ENCODE measurements at places on chromosomes 7 and 10.

- no peak for DNase-seq
Measured at GRCh38 chr7:30989824-30990672, 26.3 kb downstream of the GHRHR start.

- no peak for DNase-seq
Measured at GRCh38 chr10:112680586-112680985, 233.6 kb downstream of the VTI1A start.

- no peak for DNase-seq
Measured at GRCh38 chr7:92639213-92639896, 49.2 kb upstream of the FAM133B start.

DNA sequence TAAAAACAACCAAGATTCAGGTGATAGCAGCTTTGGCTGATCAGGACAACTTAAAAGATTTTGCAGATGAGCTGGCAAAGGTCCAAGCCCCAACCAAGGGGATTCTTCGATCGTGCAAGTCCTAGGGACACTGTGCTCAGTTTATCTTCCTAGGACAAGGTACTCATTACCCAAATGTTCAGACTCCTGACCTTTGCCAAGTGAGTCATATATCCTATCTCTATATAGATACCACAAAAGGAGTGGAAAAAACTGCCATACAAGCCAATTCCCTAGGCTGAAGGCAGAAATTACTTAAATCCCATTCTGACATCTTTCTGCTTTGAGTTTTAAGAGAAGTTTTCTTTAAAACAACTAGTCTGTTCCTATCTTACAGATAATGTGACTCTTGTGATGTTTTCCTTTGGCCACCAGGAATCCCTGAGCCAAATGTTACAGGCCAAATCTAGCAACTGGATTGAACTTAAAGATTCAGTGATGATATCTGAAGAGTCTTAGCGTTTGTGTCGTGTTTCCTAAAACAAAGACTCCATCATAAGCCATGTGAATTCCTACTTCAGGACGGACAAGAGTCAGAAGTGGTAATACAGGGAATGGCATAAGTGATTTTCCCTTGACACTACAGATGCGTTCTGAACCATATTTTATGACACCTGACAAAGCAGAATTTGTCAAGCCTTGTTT lies 142.6 kb upstream of the ASAH2 start:
- no peak for DNase-seq

GRCh38 chr10:117948493-117948892 lies 98.2 kb downstream of the RAB11FIP2 start:
- no peak for DNase-seq

- DNase-seq = no peak
Measured at GRCh38 chr10:77498829-77499228, 138.8 kb downstream of the KCNMA1 start.

- DNase-seq = no peak
Measured at GRCh38 chr7:97845622-97846203, 26.5 kb downstream of the ASNS start.

- peak; percentile 40 for DNase-seq
Measured at GRCh38 chr10:124053971-124054370, 39.4 kb downstream of the CHST15 start.

- no peak for DNase-seq
Measured at GRCh38 chr10:77156406-77156879, 481.2 kb downstream of the KCNMA1 start.

DNA sequence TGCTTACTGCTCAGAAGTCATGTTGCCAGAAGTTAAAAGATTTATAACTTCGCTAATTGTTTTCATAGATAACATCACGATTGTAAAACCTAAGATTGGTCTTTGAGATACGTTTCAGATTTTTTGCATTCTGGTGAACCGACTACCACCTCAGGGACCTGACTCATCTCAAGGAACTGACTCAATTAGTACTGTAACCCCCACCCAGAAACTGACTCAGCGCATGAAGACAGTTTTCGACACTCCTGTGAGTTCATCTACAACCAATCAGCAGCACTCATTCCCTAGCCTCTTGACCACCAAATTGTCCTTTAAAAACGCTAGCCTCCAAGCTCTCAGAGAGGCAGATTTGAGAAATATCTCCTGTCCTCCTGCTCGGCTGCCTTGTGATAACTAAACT lies 72.3 kb downstream of the ELMO1 start:
- DNase-seq = no peak

DNA sequence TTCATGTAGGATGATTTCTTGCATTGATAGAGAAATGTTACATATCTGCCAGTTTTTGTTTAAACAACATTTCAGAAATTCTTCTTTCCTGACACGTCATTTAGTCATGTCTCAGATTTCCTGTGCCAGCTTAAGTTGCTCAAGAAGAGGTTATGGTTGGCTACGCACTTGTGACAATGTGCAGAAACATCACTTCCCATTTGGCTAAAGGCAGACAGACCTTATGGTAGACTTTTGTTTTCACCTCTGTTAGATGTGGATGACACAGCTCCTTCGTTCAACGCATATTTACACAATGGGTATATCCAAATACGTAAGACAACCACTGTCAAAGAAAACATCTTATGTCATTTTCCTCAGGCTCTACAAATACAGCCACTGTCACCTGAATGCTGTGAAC lies 125.8 kb downstream of the DOCK4 start:
- no peak for DNase-seq

- no peak for DNase-seq
Measured at GRCh38 chr10:133100706-133101415, 13.1 kb downstream of the ADGRA1 start.

DNA sequence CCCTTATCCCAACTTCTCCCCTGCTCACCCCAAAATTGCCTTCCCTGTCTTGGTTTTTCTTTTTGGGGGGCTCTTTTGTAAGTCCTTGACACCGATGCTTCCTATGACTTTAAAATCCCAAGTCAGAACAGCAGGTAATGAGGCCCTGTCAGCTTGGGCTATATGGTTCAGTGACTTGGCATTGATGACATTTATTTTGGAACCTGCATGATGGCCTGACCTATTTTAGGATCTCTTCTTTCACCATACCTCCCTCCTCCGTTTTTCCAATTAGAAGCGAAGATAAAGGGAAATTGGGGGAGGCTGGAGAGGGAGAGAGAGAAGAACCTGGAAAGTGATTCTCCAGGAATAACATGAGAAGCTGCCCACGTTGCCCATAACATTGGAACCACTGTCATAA lies 424.9 kb upstream of the AUTS2 start:
- no peak for DNase-seq

- DNase-seq = no peak
Measured at GRCh38 chr7:112012242-112012641, 194.0 kb downstream of the DOCK4 start.

- no peak for DNase-seq
Measured at GRCh38 chr7:44065431-44066110, at the start of gene PGAM2. TSS of gene PGAM2 (minus strand) at chr7:44065567. CDS start at chr7:44065529, 38 bp downstream.

DNA sequence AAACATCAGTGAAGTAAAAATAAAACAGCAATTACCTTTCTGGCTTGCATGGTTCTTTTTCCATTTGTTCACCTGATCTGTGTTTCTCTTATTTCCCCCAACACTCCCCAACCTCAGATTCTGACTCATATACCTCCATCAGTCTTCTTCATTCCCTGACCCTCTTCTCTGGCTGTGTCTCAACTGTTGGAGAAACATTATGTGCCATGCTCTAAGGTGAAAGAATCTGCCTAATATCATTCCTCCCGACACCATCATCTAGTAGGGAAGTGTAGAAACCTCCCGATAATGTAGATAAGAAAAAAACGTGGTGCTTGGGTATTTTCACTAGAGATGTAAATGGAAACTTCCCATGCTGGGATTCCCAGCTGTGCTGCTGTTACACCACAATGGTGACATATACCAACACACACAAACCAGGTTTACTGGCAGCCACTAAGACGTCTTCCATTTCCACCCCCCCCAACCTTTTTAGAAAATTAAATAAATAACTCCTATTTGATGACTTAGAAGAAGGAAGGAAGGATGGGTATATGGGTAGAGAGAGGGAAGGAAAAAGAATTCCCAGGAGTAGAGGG lies 63.4 kb downstream of the OSBPL3 start:
- no peak for DNase-seq

DNA sequence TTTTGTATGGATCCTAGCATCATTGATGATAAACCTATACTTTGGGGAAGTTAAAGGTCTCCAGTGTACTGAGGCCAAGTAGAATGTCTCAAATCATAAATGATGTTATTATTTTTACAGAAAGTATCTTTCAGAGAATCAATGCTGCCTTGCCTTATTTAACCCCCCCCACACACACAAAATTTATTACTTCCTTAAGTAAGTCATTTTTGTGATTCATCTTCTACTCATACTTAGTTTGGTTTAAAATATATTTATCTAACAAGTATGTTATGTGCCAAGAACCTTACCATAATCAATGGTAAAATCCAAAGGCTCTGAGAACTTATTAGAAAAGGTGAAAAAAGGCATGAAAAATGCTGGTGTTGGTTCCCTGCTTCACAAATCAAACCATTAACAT lies 18.8 kb upstream of the CLDN12 start:
- no peak for DNase-seq

DNA sequence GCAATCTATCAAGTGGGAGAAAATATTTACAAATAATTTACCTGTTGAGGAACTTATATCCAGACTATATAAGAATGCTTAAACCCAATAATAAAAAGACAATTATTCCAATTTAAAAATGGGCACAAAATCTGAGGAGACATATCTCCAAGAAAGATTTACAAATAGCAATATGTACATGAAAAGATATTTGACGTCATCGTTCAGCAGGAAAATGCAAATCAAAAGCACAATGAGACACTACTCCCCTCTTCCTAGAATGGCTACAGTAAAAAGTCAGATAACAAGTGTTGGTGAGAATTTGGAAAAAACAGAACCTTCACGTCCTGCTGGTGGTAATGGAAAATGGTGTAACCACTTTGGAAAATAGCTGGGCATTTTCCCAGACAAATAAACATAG lies 457.0 kb downstream of the DPP6 start:
- DNase-seq = no peak

GRCh38 chr7:114979388-114979787 lies 57.5 kb downstream of the MDFIC start:
- DNase-seq = peak; percentile 1

GRCh38 chr10:29240986-29241660 lies 47.7 kb upstream of the LYZL1 start:
- DNase-seq = no peak

- DNase-seq = no peak
Measured at GRCh38 chr7:138622841-138623240, 78.3 kb downstream of the SVOPL start.

DNA sequence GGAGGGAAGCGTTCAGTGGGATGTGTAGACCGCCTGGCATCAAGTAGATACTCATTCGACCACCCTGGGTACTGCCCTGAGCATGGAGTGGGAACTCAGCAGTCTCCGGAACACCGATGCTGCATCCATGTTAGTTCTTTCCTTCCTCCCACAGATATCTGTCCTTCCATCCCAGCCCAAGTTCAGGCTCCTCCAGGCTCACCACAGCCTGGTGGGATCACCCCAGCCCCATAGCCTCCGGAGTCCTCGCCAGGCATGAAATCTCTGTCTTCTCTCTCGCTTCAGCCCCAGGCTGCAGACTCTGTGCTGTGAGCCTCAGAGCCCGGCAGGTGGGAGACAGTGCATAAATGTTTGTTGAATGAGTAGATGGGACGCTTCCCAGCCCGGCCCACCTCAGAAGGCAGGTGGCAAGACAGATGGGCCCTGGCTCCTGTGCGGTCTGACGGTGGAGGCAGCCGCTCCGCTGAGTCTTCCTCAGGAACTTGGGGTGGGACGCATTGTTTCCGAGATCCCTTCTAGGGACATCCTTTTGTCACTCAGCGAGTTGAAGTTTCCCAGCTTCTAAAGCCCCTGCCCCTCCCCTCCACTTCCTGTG lies 42.9 kb downstream of the ELFN1 start:
- DNase-seq = no peak

GRCh38 chr7:79199266-79199665 lies 254.2 kb downstream of the MAGI2 start:
- DNase-seq = no peak

DNA sequence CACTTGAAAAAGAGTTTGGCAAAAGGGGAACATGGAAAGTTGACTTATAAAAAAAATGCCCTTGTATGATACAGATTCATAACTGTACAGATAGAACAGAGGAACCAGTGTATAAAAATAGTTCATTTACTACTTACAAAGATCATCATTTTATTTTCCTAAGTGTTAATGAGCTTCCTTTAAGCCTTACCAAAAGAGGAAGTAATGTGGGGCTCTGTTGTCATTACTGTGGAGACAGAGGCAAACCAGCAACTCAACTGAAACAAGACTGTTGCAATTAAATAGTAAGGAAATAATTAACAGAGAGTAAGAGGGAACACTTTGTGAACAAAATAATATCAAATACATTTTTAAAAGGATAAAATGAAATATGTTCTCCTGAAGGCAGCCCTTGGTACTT lies 526.2 kb upstream of the ADARB2 start:
- no peak for DNase-seq

DNA sequence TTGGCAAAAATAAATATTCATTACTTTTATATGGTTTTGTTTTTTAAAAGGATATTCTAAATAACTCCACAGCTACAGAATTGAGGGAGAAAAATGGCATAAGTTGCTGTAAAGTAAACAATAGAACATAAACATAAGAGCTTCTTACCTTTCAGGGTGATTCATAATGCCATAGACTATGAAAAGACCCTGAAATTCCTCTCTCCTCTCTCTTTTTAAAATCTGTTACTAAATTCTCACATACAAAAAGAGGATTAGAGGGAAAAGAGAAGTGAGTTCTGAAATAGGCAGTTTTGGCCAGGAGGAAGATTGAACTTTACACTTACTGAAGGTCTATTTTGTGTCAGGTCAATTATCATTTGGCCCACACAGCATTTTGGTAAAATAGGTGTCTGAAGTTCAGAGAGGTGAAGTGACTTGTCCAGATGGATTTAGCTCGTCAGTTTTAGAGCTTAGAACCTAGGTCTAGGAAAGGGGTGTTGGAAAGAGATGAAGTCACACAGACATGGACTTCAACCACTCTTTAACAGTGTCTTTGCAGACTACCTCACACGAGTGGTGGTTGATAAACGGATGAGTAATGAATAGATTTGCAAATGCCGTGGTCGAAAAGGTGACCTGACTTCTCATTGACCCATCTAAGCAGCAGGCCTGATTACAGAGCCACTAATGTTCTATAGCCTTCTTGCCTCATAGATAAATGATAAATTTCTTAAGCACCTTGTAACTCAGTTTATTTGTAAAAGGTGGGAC lies 190.6 kb upstream of the CCDC6 start:
- DNase-seq = no peak

- no peak for DNase-seq
Measured at GRCh38 chr7:143042159-143042789, 9.9 kb upstream of the OR6V1 start.

DNA sequence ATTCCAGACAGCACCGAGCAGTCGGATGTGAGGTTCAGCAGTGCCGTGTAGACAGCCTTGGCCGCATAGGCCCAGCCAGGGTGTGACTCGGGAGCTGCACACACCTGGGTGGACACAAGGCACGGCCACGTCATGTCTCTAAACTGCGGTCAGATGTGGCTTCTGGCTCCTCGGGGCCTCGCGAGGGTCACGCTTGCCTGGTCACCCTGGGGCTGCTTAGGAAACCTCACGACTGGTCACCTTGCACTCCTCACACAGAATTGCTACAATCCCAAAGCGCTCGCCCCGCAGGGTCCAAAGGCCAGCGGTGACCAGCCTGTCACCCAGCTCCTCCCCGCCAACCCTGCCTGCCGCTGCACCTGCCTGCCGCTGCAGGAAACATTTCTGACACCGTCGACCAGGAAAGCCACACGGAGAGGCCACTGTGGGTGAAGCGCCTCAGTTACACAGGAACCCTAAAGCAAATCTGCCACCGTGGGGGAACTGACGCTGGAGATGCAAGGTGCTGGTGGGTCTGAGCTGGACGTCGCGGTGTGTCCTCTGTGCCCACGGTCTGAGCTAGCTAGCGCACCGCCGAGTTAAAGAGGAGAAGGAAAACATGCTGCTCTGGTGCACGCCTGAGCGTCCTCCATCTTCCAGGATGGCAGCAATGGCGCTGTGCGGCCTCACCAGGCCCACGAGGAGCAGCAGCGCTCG lies 5.0 kb downstream of the GPER1 start:
- no peak for DNase-seq

Measured in 8988T (cell line).